ENCODE measurements at places on chromosomes 4 and X. TPM values are rescaled to one million over a fixed set of nuclear protein-coding genes. Genes with fewer than 3 reads are reported as not detected.

DNA sequence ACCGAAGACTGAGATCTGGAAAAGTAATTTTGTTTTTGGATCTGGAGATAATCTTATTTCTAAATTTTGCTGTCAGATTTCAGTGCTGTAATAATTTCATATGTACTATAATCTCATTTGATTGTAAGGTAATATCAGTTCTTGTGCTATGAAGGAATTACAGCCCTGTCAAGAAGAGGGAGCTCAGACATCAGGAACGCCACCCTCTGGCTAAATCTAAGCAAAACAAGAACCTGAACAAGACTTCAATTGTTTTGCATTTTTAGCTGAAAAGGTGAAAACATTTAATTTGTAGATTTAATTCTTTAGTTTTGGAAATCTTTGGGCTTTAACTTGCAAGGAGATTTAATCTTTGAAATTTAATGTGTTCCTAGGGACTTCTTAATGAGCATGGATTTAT lies 525.4 kb upstream of the HS3ST1 start:
- H3K36me3 ChIP-seq, result no peaks in the 10 kb centered on the region
- no peak overlapping the region for H3K27ac ChIP-seq
- H3K4me3 ChIP-seq, result no peak overlapping the region
- no peaks in the 10 kb centered on the region for H3K4me1 ChIP-seq
- no peaks in the 10 kb centered on the region for H3K27me3 ChIP-seq

GRCh38 chr4:142846108-142846728 lies at the start of gene INPP4B:
INPP4B (minus strand) TSS chr4:142846301.
- H3K27me3 ChIP-seq, result no peaks in the 10 kb centered on the region
- peak; percentile 57 for DNase-seq
- H3K36me3 ChIP-seq, result no peaks in the 10 kb centered on the region
- H3K4me1 ChIP-seq, result peaks cover 35% of the 10 kb centered on the region
- peak within 1 kb of the TSS; percentile 81 for H3K27ac ChIP-seq

The RIBC1 gene
- 0.26 TPM for total RNA-seq

DNA sequence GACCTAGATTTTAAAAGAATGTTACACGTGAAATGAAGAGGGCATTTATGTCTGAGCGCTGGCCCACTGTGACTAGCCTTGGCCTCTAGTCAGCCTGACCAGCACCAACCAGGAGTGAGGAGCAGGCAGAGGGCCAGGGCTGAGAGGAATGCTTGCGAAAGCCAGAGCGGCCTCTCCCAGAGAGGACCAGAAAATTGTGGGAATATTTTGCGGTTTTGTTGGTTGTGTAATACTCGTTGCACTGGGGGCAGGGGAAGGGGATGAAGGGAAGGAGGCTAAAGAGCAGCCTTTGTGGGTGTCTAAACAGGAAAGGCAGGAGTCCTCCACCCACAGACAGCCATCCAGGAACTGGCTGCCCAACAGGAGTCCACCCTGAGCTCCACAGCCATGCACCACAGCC lies 3.8 kb downstream of the GABRE start:
- peaks cover 15% of the 10 kb centered on the region for H3K4me1 ChIP-seq
- H3K27ac ChIP-seq, result peak overlapping the region; percentile 62
- DNase-seq, result peak; percentile 91
- peaks cover 8% of the 10 kb centered on the region for H3K36me3 ChIP-seq
- peak overlapping the region; percentile 52 for H3K4me3 ChIP-seq

DNA sequence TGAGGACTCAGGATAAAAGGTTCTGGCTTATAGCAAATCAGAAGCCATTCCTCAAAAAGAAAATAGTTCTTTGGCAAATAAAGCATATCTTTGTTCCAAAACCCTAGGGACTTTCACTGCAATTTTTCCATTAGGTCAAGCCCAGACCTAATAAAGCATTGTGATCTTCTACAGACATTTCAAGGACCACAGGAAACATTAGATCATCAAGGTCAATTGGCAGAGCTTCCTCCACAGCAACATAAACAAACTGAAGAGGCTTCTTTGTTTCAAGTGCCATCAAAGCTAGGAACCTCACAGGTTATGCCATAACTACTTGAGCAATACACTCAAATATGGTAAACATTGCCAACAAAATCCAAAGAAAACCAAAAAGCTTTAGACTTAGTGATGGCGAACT lies 144.9 kb downstream of the ANXA5 start:
- DNase-seq, result no peak
- H3K4me1 ChIP-seq, result no peaks in the 10 kb centered on the region
- no peaks in the 10 kb centered on the region for H3K27me3 ChIP-seq
- H3K4me3 ChIP-seq, result no peak overlapping the region

The NLGN4X gene
- total RNA-seq, result not detected

The GPR119 gene
- not detected for total RNA-seq

DNA sequence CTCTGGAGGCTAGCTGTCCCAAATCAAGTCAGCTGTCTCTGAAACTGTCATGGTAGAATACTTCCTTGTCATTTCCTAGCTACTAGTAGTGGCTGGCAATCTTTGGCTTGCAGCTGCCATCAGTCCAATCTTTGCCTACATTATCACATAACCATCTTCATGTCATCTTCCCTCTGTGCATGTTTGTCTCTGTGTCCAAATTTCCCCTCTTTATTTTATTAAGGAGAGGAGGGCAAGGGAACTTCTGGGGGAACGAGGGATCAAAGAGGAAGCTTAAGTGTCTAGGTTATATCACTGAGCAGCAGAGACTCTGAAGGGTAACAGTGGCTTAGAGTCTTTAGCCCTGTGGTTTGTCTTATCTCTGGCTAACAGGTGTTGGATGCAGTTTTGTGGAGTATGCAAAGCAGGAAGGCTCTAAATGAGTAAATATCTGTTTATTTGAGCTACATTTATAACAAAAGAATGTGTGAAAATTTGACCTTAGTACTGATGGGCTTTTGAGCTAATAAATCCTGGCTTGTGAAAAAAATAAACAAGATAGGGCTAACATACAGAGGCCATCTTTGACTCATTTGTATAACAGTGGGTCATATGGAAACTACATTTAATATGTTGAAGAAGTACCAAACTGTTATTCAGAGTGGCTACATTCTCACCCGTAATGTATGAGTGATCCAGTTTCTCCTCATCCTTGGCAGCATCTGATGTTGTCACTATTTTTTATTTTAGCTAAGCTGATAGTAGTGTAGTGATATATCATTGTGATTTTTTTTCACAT lies 49.4 kb upstream of the ENOX2 start:
- no peak for DNase-seq
- H3K4me3 ChIP-seq, result no peak overlapping the region
- no peaks in the 10 kb centered on the region for H3K4me1 ChIP-seq
- H3K27ac ChIP-seq, result no peak overlapping the region

Data from HFFc6 (cell line).